GM23338 (cell line): ENCODE measurements at places on chromosomes 3 and 15. TPM values are rescaled to one million over a fixed set of nuclear protein-coding genes. Genes with fewer than 3 reads are reported as not detected.

- no peaks in the 10 kb centered on the region for H3K36me3 ChIP-seq
- no peak for DNase-seq
- peaks cover 10% of the 10 kb centered on the region; the same call in 1 of the 2 replicates for H3K4me1 ChIP-seq
- peaks cover 30% of the 10 kb centered on the region for H3K27me3 ChIP-seq
- H3K4me3 ChIP-seq, result no peak overlapping the region
- no peak overlapping the region for H3K27ac ChIP-seq
Observed at GRCh38 chr3:130341388-130341787, 4.1 kb upstream of the COL6A5 start.

- no peaks in the 10 kb centered on the region for H3K36me3 ChIP-seq
- no peaks in the 10 kb centered on the region for H3K27me3 ChIP-seq
- no peak overlapping the region for H3K4me3 ChIP-seq
- H3K27ac ChIP-seq, result no peak overlapping the region
Observed at GRCh38 chr3:15498431-15499214, 22.9 kb downstream of the COLQ start.

- H3K27me3 ChIP-seq, result no peaks in the 10 kb centered on the region
- H3K27ac ChIP-seq, result no peak overlapping the region
- no peak overlapping the region for H3K4me3 ChIP-seq
- no peaks in the 10 kb centered on the region for H3K4me1 ChIP-seq
- no peaks in the 10 kb centered on the region for H3K36me3 ChIP-seq
Observed at GRCh38 chr3:4241595-4242170, 61.5 kb upstream of the SETMAR start.

- H3K4me1 ChIP-seq, result peaks cover 33% of the 10 kb centered on the region
- DNase-seq, result peak; percentile 30
- H3K36me3 ChIP-seq, result no peaks in the 10 kb centered on the region
- H3K27me3 ChIP-seq, result no peaks in the 10 kb centered on the region
Observed at GRCh38 chr15:68271854-68272471, 5.6 kb upstream of the FEM1B start.

DNA sequence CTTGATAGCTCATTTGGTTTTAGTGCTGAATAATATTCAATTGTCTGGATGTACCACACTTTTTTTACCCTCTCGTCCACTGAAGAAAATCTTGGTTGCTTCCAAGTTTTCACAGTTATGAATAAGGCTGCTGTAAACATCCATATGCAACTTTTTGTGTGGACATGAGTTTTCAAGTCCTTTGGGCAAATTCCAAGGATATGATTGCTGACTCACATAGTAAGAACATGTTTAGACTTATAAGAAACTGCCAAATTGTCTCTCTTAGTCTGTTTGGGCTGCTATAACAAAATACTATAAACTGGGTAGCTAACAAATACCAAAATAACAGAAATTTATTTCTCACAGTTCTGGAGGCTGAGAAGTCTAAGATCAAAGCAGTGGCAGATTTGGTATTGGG, 59.5 kb upstream of the TNFSF10 start:
- no peaks in the 10 kb centered on the region for H3K27me3 ChIP-seq
- no peak overlapping the region for H3K4me3 ChIP-seq
- no peak overlapping the region for H3K27ac ChIP-seq
- DNase-seq, result no peak

- no peak for DNase-seq
- H3K36me3 ChIP-seq, result no peaks in the 10 kb centered on the region; the same call in 1 of the 2 replicates
- H3K4me1 ChIP-seq, result peaks cover 34% of the 10 kb centered on the region
- no peak overlapping the region for H3K4me3 ChIP-seq
- H3K27me3 ChIP-seq, result peaks cover 30% of the 10 kb centered on the region
Observed at GRCh38 chr15:65374334-65374733, 3.5 kb downstream of the IGDCC3 start.

- H3K4me1 ChIP-seq, result peaks cover 26% of the 10 kb centered on the region
- no peak overlapping the region for H3K27ac ChIP-seq
- no peaks in the 10 kb centered on the region; the same call in 1 of the 2 replicates for H3K36me3 ChIP-seq
- H3K27me3 ChIP-seq, result no peaks in the 10 kb centered on the region
- H3K4me3 ChIP-seq, result no peak overlapping the region
Observed at GRCh38 chr3:4732925-4733324, 239.8 kb downstream of the ITPR1 start.

GRCh38 chr3:149095487-149095886, 9.2 kb upstream of the HLTF start:
- DNase-seq, result no peak
- no peak overlapping the region for H3K4me3 ChIP-seq
- no peak overlapping the region for H3K27ac ChIP-seq
- no peaks in the 10 kb centered on the region for H3K27me3 ChIP-seq
- no peaks in the 10 kb centered on the region for H3K4me1 ChIP-seq

GRCh38 chr15:73934281-73934680, 8.0 kb downstream of the LOXL1 start:
- no peaks in the 10 kb centered on the region; the same call in 1 of the 2 replicates for H3K4me1 ChIP-seq
- H3K36me3 ChIP-seq, result no peaks in the 10 kb centered on the region
- H3K27ac ChIP-seq, result no peak overlapping the region
- no peaks in the 10 kb centered on the region for H3K27me3 ChIP-seq
- no peak for DNase-seq
- no peak overlapping the region for H3K4me3 ChIP-seq

- H3K36me3 ChIP-seq, result no peaks in the 10 kb centered on the region
- H3K27ac ChIP-seq, result no peak overlapping the region
- H3K4me3 ChIP-seq, result no peak overlapping the region
- H3K4me1 ChIP-seq, result 0 out of 2 replicates have a peak, but pooled peaks cover under 1% of the 10 kb centered on the region
- no peak for DNase-seq
Observed at GRCh38 chr3:194503081-194503531, 16.3 kb upstream of the ATP13A3 start.

GRCh38 chr15:67358391-67358790, 103.8 kb downstream of the IQCH start:
- H3K27me3 ChIP-seq, result no peaks in the 10 kb centered on the region
- no peak overlapping the region for H3K4me3 ChIP-seq

DNA sequence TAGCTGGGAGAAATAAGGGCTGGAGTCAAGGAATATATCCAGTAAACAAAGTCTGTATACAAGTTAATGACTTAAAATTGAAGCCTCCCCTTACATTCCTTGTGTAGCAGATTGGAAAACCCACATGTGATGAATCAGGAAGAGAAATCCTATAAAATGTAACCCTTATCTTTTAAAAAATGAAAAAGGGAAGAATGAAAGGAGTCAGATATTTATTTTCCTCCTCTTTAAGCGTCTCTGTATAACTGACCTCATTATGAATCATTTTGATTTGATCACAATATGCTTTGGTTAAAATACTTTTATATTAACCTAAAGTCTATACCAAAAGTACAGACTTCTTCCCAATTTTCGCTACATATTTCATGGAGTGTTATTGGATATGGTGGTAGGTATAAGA, 316.3 kb upstream of the STAC start:
- no peak for DNase-seq
- no peaks in the 10 kb centered on the region for H3K36me3 ChIP-seq
- no peaks in the 10 kb centered on the region for H3K27me3 ChIP-seq
- H3K27ac ChIP-seq, result no peak overlapping the region
- no peaks in the 10 kb centered on the region for H3K4me1 ChIP-seq

GRCh38 chr15:44137750-44138149, 57.3 kb downstream of the FRMD5 start:
- H3K4me1 ChIP-seq, result no peaks in the 10 kb centered on the region
- no peak for DNase-seq
- H3K27me3 ChIP-seq, result no peaks in the 10 kb centered on the region

DNA sequence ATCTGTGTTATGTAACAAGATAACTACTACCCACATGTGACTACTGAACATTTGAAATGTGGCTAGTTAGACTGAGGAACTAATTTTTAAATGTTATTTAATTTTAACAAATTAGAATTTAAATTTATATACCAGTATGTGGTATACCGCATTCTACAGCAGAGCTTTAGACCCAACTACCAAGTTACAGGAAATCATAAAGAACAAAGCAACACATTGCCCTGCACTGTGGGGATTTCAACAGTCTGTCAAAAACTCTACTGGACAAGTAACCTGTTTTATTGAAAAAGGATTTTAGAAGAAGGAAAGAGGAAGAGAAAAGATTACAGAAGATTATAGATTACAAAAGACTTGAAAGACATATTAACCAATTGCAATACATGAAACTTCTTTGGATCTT, 64.9 kb downstream of the DPH6 start:
- H3K27ac ChIP-seq, result no peak overlapping the region
- H3K4me3 ChIP-seq, result no peak overlapping the region
- H3K27me3 ChIP-seq, result no peaks in the 10 kb centered on the region
- no peaks in the 10 kb centered on the region for H3K36me3 ChIP-seq
- DNase-seq, result no peak
- no peaks in the 10 kb centered on the region for H3K4me1 ChIP-seq

DNA sequence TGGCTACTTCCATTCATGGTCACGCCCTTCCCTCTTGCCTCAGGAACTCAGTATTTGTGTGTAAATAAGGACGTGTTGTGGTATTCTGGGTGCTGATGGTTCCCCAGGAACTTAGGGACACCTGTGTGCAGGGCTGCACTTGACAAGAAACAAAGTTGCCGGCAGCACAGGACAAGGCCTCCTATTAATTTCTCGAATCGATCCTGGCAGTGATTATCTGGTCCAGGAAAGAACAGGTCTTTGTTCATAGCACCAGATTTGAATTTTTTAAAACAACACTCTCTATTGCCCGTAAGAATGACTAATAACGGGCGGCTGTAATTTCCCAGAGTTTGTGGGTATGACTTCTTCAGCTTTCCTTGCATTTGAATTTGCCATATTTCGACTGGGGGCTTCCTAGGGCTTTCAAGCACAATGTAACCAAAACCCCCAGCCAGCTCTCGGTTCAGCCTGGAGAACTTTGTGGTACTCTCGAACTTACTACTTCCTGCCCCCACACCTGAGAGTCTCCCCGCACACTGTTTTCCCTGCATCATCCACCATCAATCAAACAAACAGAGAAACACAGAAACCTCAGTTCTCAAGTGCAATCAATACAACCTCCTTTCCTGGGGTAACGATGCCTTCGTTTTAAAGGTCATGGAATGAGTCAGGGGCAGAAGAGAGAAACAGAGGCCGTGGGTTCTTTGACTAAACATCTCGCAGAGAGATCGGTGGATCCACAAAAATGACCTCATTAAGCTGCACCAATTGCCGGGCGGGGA, 241.7 kb upstream of the ICE2 start:
- no peaks in the 10 kb centered on the region for H3K36me3 ChIP-seq
- no peak overlapping the region for H3K27ac ChIP-seq
- peaks cover 19% of the 10 kb centered on the region for H3K4me1 ChIP-seq
- H3K27me3 ChIP-seq, result no peaks in the 10 kb centered on the region

GRCh38 chr3:76107935-76108570, 322.7 kb upstream of the ZNF717 start:
- no peaks in the 10 kb centered on the region for H3K36me3 ChIP-seq
- peak; percentile 70 for DNase-seq
- no peaks in the 10 kb centered on the region for H3K27me3 ChIP-seq
- 0 out of 2 replicates have a peak, but pooled peaks cover 8% of the 10 kb centered on the region for H3K4me1 ChIP-seq
- H3K27ac ChIP-seq, result no peak overlapping the region

- no peak overlapping the region for H3K4me3 ChIP-seq
- H3K27ac ChIP-seq, result no peak overlapping the region
- no peak for DNase-seq
- H3K4me1 ChIP-seq, result no peaks in the 10 kb centered on the region
- no peaks in the 10 kb centered on the region for H3K36me3 ChIP-seq
- no peaks in the 10 kb centered on the region for H3K27me3 ChIP-seq
Observed at GRCh38 chr15:70799667-70800450, 36.5 kb upstream of the UACA start.

DNA sequence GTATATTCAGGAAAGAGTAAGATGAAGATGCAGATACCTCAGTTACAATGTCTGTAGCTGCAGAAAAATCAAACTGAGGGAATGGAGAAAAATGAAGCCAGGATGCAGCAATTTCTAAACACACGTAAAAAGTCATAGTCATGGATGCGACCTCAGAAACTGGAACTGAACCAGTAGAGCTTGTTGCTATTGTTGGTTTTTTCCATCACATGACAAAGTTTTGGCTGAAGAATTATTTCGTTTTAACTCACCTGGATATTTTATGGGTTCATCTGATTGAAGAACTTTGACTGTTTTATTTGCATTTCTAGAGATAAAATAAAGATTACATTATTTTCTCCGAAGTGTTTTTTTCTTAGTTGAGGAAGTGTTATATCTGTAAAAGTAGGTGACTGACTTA, 591.2 kb downstream of the ZBBX start:
- H3K27ac ChIP-seq, result no peak overlapping the region
- H3K4me3 ChIP-seq, result no peak overlapping the region
- H3K36me3 ChIP-seq, result no peaks in the 10 kb centered on the region
- no peak for DNase-seq
- no peaks in the 10 kb centered on the region for H3K4me1 ChIP-seq

DNA sequence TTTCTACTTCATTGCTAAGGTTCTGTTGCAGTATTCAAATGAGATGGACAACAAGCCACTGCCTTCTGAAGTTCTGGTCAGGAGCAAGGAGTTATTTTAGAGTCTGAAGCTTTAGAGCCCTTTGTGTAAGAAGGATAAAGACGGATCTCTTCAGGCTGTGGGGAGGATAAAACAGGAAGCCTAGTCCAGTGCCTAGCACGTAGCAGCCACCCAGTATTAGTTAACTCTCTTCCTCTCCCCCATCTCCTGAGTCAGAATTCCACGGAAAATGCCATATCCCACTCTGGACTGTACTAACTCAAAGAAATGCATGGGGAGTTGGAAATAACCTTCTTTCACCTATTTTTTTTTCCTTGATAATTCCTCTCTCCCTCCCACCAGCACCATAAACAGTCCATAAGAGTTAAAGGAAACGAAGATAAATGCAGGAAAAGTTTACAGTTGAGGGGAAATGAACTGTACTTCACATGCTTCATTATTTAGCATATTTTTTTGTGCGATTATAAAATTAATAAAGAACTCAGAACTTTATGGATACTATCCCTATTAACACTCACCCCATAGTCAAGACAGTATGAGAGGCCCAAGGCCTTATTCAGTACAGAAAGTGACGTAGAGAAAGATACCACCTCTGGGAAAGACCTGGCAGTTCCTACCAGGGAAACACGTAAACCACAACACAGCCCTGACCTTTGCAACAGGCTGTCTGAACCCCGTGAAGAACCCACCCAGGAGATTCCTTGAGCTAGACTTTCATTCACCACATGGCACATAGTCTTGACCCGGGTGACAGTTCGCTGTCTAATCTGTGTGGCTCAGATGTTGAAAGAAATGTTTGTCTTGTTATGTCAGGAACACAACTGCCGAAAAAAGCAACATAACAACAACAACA, 9.2 kb downstream of the IGF2BP2 start:
- 0 out of 2 replicates have a peak overlapping the region, but pooled peaks have one; percentile 10 for H3K4me3 ChIP-seq
- DNase-seq, result peak; percentile 42
- no peaks in the 10 kb centered on the region for H3K36me3 ChIP-seq
- peaks cover 95% of the 10 kb centered on the region for H3K4me1 ChIP-seq

DNA sequence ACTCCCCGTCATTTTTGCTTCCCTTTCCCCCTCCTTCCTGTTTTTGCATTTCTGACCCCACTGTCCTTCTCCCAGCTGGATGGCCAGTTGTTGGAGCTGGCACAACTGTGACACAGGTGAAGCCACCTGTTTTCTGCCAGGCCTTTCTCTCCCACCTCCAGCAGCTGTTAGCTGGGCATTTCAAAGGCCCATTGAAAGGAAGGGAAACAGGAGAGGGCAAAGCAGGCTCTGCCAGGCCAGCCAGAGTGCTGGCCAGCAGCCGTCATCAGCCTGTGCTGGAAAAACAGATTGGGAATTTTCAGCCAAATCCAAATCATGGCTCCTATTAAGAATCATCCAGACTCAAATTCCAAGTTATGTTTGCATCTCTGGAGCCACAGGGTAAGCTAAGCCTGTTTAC, 155.2 kb upstream of the C2CD4B start:
- no peaks in the 10 kb centered on the region for H3K36me3 ChIP-seq
- H3K4me1 ChIP-seq, result no peaks in the 10 kb centered on the region
- no peak overlapping the region for H3K4me3 ChIP-seq
- DNase-seq, result no peak

Gene GNB4
- polyA plus RNA-seq, result 8.5 and 11.3 TPM in 2 replicates

Gene DNAH12
- polyA plus RNA-seq, result not detected in 2 replicates

Gene IMPG2
- 0.03 TPM in 1 of 2 replicates, not detected in the other for polyA plus RNA-seq

Gene ROBO1
- 17.3 and 19.2 TPM in 2 replicates for polyA plus RNA-seq

Gene ATP8B4
- polyA plus RNA-seq, result 0.07 TPM in 1 of 2 replicates, not detected in the other

Gene CACNA2D2
- 4.7 and 5.4 TPM in 2 replicates for polyA plus RNA-seq

Gene CCR3
- not detected in 2 replicates for polyA plus RNA-seq

Gene SNTN
- polyA plus RNA-seq, result 0.70 TPM in 1 of 2 replicates, not detected in the other
